Brain (organoid and tissue), 16 donors: ENCODE measurements at places on chromosomes 2 and 18.

DNA sequence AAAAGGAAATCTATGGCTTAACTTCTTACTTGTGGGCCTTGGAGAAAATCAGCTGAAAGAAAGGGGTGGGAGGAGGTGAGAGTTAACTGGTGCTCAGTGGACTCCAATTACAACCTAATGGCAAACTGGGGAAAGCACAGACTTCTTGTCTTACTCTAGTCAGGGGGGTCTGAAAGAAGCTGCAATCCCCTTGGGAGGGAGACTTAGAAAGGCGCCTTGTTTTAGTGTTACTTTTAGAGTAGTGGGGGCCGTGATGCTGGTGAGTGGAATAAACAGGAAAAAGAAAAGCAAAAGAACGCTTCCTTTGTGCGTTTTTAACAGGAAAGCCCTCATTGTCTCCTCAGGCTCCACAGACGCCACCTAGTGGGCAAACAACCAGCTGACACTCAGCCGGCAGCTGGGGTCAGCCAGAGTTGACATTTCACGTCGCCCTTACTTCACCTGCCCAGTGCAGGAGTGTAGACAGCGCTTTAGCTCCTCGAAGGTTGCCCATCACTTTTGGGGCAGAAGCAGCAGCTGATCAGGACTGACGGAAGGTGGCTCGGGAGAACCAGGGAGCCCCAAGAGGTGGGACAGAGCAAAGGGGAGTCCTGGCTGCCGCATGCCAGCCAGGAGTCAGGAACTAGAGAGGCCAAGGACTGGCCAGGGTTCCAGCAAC, 55.9 kb upstream of the GORASP2 start:
- DNase-seq, result peak; percentile 83

DNA sequence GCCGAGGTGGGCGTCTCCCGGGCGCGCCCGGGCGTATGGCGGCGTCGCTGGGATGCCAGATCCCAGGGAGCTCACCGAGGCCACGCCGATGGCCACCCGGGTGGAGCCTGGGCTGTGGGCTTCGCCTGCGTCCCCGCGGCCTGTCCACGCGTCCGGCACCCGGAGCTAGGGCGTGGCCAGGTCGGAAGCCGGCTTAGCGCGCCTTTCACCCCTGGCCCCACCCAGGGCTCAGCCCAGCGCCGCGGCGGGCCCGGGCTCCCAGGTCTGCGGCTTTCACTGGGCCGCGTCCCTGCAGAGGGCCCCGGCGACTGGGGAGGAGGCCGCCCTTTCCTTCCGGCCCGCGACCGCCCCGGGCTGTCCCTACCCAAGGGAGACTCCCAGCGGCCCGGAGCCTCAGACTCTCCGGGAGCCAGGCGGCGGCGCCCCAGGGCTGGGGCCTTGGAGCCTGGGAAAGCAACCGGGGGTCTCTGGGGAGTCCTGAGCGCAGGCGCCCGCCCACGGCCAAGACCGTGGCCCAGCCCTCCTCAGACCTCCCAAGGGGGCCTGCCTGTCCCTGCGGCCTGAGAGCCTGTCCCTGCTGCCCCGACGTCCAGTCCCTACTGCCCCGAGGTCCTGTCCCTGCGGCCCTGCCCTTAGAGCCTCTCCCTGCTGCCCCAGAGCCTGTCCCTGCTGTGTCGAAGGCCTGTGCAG, 36.3 kb upstream of the ITM2C start:
- DNase-seq, result no peak

DNA sequence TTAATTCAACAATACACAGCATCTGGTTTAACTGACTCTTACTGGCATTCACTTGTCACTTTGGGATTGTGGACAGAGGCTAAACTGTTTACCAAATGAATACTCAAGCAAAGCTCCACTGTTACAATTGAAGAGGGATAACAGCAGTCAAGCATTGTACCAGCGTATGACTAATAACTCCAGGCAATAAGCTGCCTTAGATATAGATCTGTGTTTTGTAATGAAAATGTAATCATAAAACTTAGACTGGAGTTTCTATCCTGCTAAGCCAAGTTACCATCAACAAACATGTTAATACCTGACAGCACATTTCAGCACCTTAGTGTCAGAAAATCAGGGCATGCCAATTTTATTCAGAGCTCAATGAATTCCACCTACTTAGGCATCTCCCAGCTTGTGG, 889.5 kb downstream of the EPHA4 start:
- no peak for DNase-seq

GRCh38 chr2:238563551-238563950, 136.8 kb downstream of the ASB1 start:
- DNase-seq, result no peak

DNA sequence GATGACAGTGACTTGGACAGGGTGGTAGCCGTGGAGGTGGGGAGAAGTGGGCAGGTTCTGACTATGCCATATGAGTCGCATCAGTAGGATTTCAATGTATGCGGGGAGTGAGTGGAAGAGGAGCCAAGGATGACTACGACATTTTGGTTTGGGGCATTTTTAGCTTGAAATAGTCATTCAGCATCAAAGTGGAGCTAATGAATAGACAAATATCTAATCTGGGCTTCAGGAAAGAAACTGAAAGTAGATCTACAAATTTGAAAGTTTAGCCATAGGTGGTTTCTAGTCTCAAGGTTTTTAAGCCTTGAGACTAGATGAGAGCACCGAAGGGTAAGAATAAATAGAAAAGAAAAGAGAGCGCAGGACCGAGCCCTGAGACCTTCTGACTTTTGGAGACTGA, 58.3 kb downstream of the FEZ2 start:
- no peak for DNase-seq

GRCh38 chr18:28736951-28737350, 560.0 kb upstream of the CDH2 start:
- DNase-seq, result no peak
